Non-pigmented ciliary epithelial cell (primary cell): ENCODE measurements at places on chromosomes 4 and X.

DNA sequence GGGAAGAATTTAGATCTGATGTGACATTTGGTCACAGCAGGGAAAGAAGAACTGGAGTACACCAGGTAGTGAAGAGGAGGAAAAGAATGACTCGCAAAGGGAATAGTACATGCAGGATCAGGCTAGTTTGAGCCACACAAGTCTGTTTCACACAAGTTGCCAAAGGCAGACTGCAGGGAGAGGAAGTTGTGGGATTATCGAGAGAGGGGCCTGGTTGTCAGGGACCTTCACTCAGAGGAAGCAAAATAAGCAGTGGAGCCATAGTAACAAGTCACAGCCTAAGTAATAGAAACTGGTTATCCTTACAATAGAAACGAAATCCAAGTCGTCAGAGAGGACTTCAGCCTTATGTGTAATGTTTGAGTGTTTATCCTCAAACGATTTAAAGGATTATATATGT, 316.7 kb upstream of the HTR2C start:
- DNase-seq, result no peak

DNA sequence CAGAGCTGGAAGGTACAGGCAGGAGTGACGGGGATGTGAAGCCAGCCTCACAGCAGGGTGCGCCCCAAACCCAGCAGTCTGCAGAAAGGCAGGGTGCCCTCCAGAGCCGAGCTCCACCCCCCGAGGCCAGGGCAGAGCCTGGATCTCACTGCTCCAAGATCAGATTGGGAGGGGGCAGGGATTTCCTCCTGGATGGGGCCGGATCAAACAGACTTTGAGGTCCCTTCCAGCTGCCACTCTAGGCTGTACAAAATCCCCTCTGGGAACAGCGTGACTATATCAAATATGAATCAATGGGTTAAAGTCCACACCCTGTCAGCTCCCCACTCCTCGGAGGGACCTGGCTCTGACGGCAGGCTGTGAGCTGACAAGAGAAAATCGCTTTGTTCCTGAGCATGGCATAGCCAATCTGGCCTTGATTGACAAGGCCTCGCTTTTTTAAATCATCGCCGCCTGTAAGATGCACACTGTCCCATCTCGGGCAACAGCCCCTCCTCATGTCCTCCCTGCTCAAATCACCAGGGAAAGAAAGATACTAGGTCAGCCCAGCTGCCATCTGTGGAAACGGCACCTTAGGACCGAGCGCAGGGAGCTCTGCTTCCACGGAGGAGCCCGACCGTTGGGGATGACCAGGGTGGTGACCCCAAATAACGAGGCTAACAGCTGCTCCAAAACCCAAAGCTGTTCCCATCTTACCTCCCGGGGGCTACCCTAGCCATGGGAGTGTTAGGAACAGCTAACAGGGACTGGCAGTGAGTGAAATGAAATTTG, 39.9 kb downstream of the PSAPL1 start:
- no peak for DNase-seq

DNA sequence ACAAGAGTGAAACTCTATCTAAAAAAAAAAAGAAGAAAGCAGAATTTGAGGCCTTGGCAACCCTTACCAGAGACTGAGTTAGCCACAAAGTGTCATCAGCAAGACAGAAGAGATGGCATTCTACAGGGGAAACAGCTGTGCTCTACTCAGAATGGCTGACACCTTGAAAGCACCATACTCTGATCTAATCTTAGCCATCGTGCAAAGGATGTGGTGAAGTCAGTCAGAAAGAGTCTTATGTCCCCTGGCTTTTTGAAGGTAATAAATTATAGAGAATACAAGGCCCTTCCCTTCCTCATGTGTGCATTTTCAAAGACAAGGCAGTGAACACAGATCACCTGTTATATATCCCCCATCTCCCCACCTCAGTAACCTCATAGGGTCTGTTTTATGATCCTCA, 13.2 kb downstream of the CLNK start:
- DNase-seq, result no peak

DNA sequence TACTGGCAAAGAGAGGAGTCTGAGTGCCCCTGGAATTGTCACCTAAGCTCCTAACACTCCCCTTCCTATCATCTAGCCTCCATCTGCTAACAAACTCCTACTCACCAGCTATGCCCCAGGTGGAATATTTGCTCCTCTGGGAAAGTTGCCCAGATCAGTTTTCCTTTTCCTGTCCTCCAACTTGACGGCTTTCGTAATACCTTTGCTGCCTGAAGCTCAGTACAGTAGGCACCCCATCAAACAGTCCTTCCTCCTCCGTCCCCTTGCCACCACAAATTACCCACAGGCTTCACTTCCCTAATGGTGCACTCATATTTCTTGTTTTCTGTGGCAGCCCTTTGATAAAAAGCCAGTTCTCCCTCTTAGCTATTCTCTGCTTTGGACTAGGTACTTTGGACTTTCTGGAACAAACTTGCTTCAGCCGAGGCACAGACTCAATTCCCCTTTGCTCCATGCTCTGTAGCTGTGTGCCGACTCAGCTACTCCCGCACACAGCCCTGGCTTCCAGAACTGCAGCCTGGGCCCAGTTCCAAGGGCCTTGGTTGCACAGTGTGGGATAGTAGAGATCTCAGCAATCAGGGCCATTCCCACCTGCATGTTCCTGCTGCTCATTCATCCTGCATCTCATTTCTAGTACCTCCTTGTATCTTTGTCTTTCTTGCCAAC, 605.1 kb downstream of the BCOR start:
- DNase-seq, result no peak

DNA sequence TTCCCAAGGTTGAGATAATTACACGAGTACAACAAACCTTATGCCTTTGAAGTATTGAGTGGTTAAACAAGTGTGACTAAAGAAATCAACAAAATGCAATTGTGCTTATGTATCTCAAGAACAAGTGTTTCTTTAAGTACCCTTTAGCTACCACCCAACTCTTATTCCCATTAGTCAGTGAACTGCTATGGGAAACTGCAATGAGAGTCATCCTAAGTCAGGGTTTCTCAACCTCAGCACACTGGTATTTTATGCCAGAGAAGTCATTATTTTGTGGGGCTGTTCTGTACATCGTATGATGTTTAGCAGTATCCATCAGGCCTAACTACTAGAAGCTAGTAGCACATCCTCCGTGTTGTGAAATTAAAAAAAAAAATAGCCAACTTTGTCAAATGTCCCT, 549.1 kb upstream of the BOD1L1 start:
- no peak for DNase-seq

- DNase-seq, result no peak
Observed at GRCh38 chr4:90030953-90031352, 96.2 kb upstream of the CCSER1 start.

DNA sequence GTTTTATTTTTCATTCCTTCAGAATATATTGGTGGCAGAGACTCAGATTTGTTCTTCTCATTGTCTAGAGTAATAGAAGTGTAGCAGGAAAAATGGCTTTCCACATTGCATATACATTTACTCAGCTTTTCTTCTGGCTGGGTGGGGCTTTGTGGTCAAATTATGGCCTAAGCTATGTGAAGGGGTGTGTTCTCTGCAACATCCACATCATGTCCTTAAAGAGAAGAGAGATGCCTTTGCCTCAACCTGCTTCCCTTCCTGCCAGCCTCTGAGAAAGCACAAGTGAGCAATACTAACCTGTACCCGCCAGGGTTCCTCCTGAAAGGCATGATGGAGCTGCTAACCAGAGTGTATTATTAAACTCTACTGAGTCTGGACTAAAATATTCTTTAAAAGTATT, 695.6 kb upstream of the FAM241A start:
- DNase-seq, result no peak

DNA sequence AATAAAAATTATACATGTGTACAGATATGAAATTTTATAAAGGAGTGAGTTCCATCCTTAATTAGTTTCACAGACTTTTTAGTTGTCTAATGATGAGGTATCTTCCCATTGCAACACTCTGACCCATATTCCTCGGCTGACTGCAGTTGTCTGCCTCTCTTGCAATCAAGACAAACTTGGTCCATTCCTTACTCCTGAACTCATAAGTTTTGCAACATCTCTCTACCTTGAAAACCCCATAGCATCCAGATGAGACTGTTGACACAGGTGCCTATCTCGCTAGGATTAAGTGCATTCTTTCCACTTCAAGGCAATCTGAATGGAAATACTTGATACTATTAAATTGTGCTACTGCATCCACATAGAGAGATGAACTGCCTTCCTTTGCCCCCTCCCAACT, 2.3 kb downstream of the XKRX start:
- no peak for DNase-seq

GRCh38 chrX:70025464-70025863, 24.3 kb downstream of the AWAT2 start:
- DNase-seq, result no peak

DNA sequence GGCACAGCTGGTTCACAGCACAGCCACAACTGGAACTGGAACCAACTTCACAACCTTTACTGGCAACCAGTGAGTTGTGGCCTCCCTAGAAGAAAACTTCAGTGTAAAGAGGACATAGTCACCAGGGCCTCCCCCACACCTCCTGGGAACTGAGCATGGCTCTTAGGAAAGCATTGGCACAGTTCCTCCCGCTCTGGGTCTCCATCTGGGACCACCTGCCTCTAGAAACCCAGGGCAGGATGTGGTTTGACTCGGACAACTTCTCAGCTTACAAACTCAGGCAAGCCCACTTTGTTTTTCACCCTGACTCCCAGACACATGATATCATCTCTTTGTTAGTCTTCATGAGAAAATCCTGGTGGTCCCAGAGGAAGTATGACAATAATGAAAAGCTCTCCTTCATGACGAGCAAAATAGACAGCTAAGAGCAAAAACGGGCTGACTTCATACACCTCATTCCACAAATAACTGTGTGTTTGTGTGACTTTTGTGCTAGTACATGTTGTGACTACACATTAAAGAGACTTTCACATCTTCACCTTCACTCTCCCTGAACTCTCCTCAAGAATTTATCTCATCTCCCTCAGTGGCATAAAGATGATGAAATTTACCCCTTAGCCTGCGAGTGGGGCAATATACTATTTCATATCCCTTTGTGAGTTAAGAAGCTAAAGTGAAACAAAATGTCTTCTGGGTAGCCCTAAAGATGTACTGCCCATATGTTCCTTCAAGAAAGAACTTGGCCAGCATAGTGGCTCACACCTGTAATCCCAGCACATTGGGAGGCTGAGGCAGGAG, 75.4 kb downstream of the SH3KBP1 start:
- peak; percentile 52 for DNase-seq

DNA sequence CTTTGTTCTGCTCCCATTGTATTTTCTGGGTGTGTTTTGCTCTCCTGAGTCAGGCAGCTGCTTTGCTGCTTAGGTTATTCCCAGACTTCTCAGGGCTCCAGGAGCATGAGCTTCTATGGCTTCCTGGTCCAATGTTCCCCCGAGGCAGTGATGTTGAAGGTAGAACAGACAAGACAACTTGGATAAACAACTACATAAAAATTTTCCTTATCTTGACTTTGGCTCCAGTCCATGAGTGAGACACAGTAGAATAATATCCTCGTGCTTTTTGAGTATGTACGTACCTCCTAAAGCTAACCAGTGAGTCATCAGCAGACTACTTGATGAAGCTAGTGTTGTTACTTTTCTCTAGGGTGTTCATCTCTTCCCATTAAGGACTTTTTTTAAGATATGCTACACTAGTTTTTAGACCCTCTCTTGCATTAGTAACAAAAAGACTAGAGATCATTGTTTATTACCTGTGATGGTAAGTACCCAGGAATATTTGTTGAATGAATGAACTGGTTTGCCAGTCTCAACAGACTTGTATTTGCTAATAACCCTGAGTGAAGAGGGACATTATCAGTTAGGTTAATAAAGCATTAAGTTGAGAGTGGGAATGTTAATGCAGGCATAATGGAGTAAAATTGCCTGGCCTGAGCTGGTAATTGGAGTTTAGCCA, 131.9 kb downstream of the FHIP1A start:
- DNase-seq, result peak; percentile 95
